Islet precursor cell (in vitro differentiated cells): ENCODE measurements at places on chromosomes 3 and 15.

GRCh38 chr15:89903858-89904130 lies 9.0 kb downstream of the ARPIN start:
- no peak for DNase-seq

GRCh38 chr3:5019411-5020241 lies 40.4 kb downstream of the BHLHE40 start:
- DNase-seq = no peak

- DNase-seq = no peak
These were observed 215.2 kb upstream of the ADAMTS9 start for GRCh38 chr3:64903006-64903405.

- no peak for DNase-seq
These were observed 157.7 kb upstream of the CADPS start for GRCh38 chr3:63032881-63033280.

- no peak for DNase-seq
These were observed at the start of gene DUSP7 for GRCh38 chr3:52056521-52056967. TSS of gene DUSP7 (minus strand) at chr3:52056571. CDS start at chr3:52056366, 205 bp downstream.

GRCh38 chr3:150239766-150240165 lies 168.3 kb upstream of the TSC22D2 start:
- DNase-seq = no peak

DNA sequence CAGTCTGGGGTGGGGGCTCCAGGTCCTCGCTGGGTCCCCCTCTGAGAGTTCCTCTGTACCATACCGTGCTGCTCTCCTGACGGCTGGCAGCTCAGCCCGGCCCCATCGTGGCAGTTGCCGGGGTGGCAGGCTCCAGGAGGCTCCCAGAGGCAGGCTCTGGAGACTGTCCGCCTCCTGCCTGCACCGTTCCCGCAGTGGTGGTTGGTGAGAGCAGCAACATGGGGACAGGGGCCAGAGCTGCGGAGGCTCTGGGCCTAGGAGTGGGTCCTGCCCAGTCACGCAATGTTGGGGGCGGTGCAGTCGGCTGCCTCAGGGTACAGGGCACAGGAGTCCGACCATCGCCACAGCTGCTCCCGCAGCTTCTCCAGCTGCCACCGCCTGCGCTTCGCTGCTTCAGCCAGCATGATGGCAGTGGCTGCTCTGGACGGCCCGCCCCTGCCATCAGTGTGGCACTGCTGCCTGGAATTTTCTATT lies 492.7 kb downstream of the AGBL1 start:
- DNase-seq = no peak

DNA sequence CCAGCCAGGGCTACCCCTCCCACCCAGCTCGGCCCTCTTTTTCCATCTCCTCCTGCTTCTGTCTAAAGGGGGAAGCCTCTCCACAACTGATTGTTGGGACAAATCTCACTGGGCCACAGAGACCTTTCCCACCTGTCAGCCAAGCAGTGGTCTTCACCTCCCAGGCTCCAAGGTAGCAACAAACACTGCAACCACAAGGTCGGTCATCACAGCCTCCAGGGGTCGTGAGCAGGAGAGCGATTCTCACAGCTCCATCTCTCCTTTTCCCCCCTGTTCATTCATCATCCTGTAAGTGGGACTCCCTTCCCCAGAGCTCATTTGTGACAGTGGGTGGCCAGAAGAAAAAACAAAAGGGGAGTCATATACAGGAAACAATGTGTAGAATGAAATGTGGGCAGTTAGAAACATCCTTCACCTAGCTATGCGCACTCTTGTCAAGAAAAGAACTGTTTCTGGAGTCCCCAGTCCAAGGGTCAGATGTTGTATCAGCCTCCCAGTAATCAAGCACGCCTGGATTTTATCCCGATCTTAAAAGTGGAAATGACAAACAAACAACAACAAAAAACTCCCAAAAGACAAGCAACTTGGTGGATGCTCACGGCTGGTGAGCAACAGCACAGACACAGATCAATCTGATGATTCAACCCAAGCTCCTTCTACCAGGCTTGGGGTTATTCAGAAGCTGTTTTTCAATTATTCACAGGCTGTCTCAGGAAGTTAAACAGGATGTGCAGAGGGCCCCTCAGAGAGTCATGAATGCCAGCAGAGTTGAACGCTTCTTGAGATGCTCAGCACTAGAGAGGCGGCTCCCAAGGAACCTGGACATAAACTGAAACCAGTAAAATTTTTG lies 22.4 kb downstream of the LYZL4 start:
- peak; percentile 32 for DNase-seq

DNA sequence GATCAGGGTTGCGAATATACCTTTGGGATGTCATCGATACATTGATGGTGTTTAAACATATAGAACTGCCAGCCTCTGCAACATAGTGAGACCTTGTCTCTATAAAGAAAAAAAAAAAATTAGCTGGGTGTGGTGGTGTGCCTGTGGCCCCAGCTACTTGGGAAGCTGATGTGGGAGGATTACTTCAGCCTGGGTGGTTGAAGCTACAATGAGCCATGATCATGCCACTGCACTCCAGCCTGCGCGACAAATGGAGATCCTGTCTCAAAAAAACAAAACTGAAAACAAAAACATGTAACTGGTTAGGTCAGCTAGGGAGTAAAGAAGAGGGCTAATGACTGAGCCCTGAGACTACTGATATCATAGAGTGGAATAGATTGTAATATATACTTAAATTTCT lies 30.7 kb upstream of the MGA start:
- DNase-seq = no peak

GRCh38 chr15:78037779-78038305 lies 39.7 kb downstream of the TBC1D2B start:
- DNase-seq = no peak

DNA sequence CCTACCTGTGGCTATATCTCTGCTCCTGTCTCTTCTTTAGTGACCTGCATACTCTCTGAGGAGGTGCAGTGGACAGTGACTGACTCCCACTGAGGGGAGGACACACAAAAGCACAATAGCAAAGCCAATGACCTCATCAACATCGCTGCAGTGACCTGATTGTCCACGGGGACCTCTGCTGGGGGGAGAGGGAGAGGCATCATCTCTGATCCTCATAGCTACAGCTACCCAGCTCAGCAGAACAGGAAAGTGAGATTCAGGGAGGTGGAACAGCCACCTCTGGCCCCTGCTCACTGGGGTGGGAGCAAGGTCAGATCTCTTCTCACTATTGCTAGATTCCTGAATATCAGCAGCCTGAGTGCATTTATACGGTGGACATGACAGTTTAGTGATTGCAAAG lies 179.2 kb downstream of the ATP10A start:
- no peak for DNase-seq

GRCh38 chr3:159763602-159764489 lies 224.8 kb upstream of the IL12A start:
- peak; percentile 96 for DNase-seq

- peak; percentile 57 for DNase-seq
These were observed 1.0 kb upstream of the ISY1 start for GRCh38 chr3:129161860-129162271.

GRCh38 chr3:60431599-60431958 lies 819.7 kb downstream of the FHIT start:
- peak; percentile 56 for DNase-seq

DNA sequence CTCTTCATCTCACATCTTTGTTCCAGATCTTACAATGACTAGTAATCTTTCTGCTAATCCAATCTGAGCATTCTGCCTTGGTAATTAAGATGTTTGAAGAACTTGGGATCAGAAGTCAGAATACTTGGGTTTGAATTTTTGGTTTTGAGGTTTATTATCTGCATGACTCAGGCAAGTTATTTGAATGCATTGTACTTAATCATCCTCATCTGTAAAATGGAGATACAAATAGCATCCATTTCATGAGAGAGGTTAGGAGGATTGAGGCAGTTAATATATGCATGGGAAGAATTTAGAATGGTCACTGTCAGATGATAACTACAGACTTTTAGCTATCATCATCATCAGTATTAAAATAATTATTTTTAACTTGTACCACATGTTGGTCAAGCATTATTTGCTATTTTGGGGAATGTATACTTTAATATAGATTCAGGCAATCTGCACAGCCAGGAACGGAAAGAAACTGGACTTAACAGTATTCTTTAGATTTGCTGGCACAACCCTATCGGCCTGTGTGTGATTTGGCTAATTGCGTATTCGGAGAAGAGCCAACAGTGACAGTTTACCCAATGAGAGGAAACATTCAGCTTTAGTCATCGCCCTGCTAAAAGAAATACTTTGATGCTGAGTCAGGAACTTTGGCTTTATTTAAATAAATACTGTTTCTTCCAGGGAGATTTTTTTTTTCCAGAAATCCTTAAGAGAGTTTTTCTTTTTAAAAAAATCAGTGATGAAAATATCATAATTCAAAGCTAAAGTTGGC lies 600.0 kb downstream of the ROBO1 start:
- no peak for DNase-seq

DNA sequence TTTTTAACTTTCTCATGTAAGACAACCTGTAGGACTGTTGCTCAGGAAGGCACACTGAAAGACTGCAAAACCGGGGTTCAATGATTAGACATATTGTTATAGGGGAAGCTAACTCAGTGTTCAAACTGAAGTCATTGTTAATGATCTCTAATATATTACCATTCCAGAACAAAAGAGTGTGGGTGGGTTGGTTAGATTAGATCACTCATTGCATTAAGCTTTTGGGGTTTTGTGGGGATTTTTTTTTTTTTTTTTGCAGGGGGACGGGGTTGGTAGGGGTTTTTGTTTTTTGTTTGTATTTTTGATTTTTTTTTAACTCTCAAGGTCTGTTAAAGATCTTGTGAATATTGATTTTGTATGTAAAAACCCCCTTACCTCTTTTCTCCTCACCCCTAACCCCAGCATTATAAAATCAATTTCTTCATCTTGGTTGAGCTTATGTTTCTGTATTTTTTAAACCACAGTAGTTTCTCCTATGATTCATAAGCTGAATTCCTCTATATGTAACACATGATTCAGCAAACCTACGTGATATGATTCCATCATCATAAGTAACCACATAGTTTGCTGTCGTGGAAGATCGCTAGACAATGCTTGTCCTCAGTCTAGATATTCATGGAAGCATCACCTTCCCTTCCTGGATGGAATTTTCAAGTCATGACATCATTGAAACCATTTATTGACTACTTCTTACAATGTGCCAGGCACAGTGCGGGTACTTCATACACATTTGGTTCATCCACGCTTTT lies 544.1 kb upstream of the MDFIC2 start:
- no peak for DNase-seq

GRCh38 chr15:42507514-42507913 lies 12.1 kb downstream of the SNAP23 start:
- no peak for DNase-seq

DNA sequence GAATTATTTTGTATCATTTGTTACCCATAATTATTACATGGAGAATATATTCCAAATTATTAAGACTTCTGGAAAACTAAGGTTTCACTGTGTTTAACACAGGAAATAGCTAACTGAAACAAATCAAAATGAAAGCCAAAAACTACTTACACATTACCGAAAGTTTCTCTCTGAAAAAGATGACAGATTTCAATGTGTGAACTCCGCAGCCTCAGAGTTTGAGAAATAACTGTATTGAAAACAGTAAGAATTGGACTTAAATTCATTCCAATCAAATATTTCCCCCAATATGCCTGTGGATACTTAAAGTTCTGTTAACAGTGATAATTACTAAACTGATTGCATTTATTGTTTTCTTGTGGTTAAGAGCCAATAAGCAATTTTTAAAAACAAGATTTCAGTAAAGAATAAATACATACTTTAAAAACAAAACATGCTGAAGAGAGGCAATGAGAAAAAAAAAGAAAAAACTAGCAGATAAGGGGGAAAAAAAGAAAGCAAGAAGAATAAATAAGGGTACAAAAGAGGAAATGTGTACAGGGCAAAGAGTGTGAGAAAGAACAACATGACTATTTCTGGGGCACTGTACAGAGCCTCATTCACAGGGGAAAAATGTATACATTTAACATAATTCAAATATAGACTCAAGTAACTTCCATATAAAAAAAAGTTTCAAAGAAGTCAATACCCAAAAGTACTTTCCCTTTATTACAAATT lies 30.7 kb downstream of the DENND4A start:
- no peak for DNase-seq

DNA sequence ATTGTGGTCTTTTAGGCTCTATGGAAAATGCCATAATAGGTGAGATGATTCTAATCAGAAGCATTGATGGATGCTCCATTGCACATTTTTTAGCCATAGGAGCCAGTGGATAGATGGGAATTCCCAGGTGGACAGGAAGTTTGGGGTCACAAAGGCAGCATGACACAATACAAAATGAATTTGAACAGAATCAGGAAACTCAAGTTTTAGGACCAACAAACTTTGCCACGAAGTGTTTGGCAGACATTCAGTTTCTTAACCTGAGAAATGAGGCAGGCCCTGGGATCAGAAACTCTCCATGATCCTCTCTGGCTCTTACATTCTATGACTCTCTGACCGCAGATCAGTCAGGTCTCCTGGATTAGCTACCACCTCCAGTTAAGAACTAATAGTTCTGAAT lies 275.4 kb downstream of the TIGIT start:
- no peak for DNase-seq

- DNase-seq = no peak
These were observed 8.8 kb downstream of the NEK10 start for GRCh38 chr3:27360113-27361078.

GRCh38 chr15:59876140-59876539 lies 128.0 kb upstream of the FOXB1 start:
- DNase-seq = no peak

DNA sequence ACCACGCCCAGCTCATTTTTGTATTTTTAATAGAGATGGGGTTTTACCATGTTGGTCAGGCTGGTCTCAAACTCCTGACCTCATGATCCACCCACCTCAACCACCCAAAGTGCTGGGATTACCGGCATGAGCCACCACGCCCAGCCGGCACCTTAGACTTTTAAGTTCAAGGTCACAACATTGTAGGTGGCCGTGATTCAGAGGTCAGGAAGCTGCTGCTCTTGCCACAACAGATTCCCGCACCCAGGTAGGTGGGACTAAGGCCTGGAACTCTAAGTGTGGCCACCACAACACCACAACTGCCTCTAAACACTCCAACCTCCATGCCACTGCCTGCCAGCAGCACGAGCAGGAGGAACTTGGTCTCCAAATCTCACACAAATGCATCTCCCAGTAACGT lies 196.8 kb downstream of the STT3B start:
- DNase-seq = no peak

DNA sequence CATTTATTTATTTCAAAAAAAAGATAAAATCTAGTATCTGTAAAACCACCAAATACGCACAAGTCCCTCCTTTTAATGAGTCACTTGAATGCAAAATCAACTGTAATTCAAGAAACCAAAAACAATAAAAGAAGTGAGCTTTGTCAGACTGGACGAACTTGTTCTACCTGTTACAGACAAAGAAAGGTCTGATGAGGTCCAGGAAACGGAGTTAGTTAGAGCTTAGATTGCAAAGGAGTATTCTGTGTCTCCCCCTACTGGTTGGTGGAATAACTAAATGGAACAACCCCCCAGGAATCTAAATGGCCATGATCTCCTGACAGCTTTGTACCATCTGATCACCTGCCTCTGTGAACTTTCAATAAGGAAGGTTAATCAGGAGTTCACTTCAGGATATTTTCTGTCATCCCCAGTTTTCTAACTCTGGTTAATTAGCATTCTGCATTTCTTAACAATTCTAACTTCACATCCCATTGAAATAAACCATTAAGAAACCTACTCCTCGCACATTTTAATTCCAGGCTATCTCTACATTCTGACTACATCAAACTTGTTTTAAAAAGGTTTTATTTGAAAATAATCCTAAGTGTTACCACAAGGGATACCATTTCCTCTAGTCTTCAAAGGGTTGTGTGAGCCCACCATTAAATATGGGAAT lies 333.0 kb upstream of the SATB1 start:
- peak; percentile 52 for DNase-seq

GRCh38 chr3:40582401-40583027 lies 57.8 kb downstream of the ZNF621 start:
- no peak for DNase-seq
